SIG-M5 (cell line): ENCODE measurements at places on chromosomes 2 and 18.

GRCh38 chr18:72935744-72936143 is 68.0 kb upstream of the NETO1 start:
- DNase-seq = no peak

DNA sequence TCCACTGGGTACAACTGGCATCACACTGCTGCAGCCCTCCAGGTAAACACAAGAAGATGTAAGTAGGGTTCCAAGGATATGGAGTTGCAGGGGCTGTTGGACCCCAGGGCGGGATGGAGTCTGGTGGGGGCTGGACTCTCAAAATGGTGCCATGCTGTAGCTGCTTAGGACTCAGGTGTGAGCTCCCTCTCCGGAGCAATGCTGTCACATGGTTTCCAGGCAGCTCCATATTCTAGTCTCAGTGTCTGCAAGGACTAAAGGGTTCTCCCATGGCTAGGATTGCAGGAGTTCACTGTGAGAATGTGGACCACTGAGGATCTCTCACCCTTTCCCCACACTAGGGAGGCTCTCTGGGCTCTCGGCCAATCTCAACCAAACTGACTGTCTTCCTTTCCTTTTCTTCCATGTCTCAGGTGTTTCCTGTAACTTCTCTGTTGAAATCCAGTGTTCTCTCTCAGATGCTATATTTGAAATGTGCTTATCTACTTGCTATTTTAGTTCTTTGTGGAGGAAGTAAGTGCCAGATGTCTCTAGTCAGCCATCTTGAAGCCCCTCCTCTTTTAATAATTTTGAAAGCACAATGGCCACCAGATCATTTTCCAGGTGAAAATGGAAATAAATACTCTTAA is 57.6 kb downstream of the CCNT2 start:
- no peak for DNase-seq

DNA sequence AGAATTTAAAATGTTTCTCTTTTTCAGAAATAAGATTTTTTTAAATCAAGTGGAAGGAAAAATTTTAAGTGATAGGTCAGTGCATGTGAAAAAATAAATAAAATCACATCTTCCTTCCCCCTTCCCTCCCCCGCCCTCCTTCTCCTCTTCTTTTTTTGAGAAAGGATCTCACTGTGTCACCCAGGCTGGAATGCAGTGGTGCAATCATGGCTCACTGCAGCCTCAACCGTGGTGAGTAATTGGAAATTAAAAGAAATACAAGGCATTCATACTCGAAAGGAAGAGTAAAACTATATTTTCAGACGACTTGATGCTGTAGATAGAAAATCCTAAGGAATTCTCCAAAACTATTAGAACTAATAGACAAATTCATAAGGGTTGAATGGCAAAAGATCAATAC is 16.9 kb upstream of the CRACDL start:
- no peak for DNase-seq

DNA sequence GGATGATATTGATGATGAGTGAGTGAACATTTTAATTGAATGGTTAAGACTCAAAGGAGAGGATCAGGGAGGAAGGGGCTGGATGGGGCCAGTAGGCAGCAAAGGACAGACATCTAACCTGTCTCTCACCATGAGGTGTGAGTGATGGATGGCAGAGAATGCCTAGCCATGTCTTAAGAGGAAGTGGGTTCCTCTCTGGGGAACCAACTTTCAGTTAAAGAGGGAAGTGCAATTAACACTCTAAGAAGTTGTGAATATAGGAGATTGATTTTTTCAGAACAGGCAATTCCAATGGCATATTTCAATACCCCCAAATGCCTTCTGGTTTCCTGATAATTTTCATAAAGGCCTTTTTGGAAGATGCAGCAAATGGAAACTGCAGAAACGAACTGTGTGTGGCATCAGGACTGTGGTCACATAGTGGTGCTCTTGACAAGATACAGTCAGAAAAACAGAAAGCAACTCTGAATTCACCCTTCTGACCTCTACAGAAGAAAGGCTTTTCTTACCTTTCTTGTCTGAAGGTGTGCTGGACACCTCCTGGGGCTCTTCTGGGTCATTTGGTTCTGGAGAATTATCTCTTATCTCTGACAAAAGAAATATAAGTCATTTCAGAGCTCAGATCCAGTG is 10.2 kb downstream of the SP110 start:
- no peak for DNase-seq

- no peak for DNase-seq
Observed at GRCh38 chr18:14944838-14945237, 196.9 kb downstream of the ANKRD30B start.

GRCh38 chr2:98598781-98599428 is 9.4 kb downstream of the COA5 start:
- DNase-seq = no peak

DNA sequence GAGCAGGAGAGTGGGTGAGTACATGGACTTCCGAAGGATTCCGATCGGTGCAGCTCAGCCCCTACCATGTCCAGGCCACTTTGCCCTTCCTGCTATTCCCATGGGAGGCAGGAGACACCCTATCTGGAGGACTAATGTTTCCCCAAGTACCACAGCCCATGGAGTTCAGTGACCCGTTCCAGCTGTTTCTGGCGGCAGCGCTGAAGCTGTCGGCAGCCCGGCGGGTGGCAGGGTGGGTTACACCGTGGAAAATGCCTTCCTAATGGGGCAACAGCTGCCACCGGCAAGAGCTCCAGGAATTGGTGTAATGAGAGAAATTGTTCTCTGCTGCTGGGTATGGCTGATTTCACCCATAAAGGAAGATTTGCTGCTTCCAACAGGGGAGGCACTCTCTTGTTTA is 98.3 kb downstream of the MYCN start:
- DNase-seq = no peak

- DNase-seq = no peak
Observed at GRCh38 chr2:151728804-151729414, 5.4 kb downstream of the NEB start.

DNA sequence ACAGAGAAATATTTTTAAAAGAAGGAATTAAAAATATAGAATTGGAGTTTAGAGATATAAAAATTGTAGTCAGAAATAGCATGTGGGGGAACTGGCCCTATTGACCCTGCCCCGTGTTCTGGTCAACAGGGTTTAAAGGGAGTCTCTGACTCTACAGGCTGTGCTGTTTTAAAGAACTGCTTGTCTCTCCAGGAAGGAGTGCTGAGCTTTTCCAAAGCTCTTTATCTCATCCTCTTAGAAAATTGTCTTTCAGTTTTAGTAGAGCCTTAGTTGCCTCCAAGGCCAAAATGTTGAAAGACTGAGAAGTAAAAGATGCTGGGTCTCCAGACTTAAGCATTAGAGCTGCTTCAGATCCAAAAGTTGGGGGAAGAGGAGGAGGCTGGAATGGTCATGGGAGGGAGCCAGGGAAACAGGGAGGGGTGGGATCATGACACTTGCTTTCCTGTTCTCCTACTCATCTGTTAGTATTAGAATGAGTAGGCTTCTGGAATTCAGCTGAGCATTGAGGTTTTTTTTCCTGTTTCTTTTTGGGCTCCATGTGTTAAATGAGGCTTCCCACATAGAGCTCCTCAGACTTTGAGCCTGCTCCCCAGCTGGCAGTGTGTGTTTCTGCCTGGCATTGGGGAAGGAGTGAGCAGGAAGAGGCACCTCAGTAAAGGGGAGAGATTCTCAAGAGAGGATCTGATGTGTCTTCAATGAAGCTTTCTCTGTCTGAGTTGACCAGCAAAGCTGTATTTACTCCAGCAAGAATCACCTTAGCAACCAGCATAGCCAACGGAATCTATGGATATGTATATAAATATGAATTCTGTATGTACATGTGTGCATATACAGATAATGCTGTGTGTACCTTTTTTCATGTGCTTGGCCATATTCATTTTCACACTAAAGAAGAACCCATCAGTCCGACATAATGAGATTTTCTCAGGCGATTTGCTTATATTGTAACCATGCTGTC is 186.8 kb upstream of the FBXO11 start:
- no peak for DNase-seq

- DNase-seq = no peak
Observed at GRCh38 chr2:174693344-174693743, 70.9 kb downstream of the CHRNA1 start.

GRCh38 chr2:203732953-203733510 is 26.6 kb downstream of the CD28 start:
- DNase-seq = no peak
